D341Med (cell line): ENCODE measurements at places on chromosomes 12 and 14.

GRCh38 chr12:27105746-27106536 lies 23.6 kb upstream of the C12orf71 start:
- no peak for DNase-seq

DNA sequence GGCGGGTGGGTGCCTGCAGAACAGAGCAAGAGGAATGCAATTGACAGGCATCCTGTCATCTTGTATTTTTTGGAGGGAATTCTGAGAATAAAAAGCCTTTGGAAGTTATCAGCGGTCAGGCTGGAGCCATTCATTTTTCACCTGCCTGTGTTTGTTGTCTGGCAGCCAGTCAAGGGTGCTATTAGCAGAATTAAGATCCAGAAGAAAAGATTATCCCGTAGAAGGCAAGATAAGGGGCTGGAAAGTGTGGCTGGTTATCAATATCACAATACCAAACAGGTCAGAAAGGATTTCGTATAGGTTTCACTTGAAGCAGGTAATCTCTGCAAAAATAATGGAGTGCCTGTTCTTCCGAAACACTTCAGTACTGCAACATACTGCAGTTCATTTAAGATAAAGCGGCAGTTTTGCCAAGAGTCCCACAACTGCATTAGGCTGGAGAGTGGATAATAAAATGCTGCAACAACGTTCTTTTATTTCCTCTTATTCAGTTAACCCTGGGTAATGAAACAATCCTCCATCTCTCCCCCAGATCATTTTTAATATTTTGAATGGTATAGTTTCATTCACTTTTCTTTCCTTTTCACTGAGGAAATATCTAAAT lies 171.2 kb upstream of the CDKN3 start:
- DNase-seq, result peak; percentile 44

DNA sequence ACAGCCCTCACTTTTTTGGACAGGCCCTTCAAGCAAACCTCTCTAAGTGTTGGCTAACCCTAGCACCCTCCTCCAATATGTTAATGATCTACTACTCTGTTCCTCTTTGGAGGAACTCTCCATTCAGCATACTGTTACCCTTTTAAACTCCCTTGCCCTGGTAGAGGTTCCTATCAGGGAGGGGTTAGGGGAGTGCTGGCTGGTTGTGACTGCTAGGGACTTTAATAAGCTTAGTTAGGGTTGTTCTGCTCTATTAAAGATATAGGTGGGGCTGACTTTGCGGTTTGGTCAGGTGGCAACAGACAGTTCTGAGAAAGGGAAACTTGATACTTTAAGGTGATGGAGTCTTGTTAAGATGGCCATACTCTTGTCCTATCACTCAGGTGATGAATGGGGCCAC lies 301.5 kb upstream of the FBXO33 start:
- no peak for DNase-seq

DNA sequence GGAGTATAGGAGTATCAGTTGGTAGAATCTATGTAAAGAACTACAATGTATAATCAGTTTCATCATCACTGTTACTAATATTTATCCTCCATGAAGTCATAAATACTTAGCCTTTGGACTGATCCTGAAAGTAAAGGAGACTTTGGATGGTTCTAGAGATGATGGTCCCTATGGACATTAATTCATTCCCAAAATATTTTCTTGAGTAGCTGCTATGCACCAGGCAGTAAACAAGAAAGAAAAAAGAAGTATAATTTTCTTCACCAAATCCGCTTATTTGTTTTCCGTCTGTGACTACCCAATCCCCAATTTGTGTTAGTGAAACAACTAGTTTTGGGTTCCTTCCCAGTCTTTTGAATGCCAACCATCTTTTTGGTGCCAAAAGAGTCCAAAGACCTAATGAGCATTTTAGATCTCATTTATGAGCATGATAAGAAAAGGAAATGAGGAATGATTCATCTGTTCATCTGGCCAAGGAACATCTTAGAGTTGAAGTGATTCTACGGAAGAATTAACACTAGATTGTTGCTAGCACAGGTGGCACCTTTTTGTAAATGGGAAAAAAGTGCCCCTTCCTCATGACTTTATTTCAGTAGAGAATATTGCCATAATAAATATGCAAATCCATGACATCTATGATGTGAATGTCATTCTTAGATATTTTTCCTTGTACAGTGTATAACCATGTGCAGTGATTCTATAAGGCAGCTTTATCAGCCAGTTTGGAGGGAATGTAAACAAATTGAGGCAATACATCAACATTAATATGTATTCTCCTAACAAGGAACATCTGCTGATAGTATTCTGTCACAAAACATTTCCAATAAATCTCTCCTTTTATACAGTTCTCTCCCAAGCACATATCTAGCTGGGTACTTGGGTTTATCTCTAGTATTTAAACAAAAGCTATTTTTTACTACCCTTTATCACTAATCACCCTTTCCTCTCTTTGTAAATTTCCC lies 85.1 kb upstream of the CCDC91 start:
- no peak for DNase-seq

GRCh38 chr14:99514552-99515300 lies 33.5 kb downstream of the CCNK start:
- DNase-seq, result peak; percentile 21
